ENCODE measurements at places on chromosomes 6 and 20.
A peak's percentile ranks its signal among the peaks of the same experiment; 100 is the strongest.

GRCh38 chr6:22892452-22892851, 323.1 kb downstream of the HDGFL1 start:
- peak; percentile 93 for DNase-seq

DNA sequence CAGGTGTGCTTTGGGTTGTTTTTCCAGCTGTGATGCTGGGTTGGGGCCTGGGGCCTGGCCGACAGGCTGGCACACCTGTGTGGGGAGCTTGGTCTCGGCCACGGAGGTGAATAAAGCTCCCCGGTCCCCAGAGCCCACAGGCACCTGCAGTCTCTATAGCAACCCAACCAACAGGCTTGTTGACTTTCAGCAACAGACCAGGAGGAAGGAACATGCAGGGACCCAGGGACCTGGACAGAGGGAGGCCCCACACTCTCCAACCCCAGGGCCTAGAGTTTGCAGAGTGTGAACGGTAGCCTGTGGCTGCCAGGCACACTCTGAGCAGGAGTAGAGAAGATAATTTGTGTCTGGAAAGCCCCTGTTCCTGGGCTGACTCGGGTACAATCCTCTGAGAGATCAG, 14.6 kb upstream of the SYNJ2 start:
- DNase-seq, result no peak

DNA sequence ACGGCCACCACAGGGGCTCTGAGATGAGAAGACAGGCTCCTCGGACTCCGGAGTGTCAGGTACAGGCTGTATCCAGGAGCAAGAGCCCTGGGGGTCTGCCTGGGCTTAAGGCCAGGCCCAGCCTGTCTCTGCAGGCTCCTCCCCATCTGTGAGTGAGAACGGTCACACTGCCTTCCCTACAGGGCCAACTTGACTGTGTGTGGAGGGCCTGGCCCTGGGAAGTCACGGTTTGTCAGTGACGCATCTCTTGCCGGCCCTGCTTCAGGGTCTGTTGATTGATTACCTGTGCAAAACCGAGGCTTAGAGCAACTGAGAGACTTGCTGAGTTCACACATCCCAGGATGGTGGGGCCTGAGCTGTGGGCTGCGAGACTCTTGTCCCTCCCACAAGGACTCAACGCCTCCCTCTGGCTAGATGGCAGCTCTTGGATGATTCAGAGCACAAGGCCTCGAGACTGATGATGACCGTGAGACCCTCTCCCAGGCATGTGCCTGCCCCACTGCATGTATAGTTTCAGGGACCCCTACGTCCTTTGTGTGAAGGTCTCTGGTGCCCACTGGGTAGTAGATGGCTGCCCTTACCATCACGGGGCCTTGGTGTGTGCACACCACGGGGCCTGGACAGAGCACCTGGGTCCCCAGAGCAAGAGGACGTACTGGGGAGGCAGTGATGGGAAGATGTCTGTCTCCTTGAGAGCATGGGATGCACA, 5.9 kb downstream of the RBM38 start:
- no peak for DNase-seq

- DNase-seq, result no peak
Measured at GRCh38 chr6:21845018-21845417, 251.5 kb downstream of the SOX4 start.

GRCh38 chr6:17035257-17036064, 66.4 kb upstream of the STMND1 start:
- DNase-seq, result no peak

- no peak for DNase-seq
Measured at GRCh38 chr6:143288923-143289322, 161.6 kb downstream of the ADAT2 start.

- no peak for DNase-seq
Measured at GRCh38 chr6:117960877-117961276, 53.8 kb downstream of the SLC35F1 start.

DNA sequence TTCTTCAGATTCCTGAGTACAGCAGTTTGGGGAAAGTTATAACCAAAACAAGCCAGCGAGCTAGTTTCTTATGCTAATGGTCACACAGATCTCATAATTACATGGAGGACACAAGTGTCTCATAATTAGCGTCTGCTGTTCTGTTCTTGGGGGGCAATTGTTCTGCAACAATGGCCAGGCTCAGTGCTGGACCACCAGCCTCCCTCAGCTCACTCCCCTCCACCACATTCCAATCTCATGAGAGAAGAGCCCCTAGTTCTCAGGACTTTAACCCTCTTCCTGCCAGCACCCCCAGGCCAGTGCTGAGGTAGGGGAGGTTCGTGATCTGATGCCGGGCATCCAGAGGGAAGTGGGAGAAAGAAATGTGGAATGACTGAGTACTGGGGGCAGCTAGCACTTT, 20.2 kb upstream of the TOX2 start:
- DNase-seq, result no peak

GRCh38 chr6:94367316-94367715, 948.0 kb upstream of the EPHA7 start:
- no peak for DNase-seq

GRCh38 chr20:32655903-32656512, 17.7 kb downstream of the C20orf203 start:
- no peak for DNase-seq

GRCh38 chr6:91149956-91150705, 563.3 kb upstream of the MAP3K7 start:
- DNase-seq, result peak; percentile 47

GRCh38 chr6:110389689-110390382, 25.5 kb downstream of the DDO start:
- DNase-seq, result no peak

DNA sequence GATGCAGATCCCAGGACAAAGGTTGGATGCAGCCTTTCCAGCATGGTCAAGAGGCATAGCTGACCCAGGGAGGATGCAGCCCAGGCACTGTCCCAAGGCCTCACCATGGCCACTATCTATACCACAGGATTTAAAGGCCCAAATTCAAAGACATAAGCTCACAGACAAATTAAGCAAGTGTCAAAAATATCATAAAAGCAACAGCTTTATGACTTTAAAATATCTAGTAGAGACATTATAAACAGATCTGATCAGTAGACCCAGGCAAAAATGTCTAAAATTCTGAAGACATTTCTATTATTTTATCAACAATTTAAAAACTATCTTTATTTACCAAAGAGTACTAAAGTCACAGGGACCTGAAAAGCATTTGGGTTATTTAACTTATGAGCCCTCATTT, 373.5 kb downstream of the CDC5L start:
- no peak for DNase-seq

DNA sequence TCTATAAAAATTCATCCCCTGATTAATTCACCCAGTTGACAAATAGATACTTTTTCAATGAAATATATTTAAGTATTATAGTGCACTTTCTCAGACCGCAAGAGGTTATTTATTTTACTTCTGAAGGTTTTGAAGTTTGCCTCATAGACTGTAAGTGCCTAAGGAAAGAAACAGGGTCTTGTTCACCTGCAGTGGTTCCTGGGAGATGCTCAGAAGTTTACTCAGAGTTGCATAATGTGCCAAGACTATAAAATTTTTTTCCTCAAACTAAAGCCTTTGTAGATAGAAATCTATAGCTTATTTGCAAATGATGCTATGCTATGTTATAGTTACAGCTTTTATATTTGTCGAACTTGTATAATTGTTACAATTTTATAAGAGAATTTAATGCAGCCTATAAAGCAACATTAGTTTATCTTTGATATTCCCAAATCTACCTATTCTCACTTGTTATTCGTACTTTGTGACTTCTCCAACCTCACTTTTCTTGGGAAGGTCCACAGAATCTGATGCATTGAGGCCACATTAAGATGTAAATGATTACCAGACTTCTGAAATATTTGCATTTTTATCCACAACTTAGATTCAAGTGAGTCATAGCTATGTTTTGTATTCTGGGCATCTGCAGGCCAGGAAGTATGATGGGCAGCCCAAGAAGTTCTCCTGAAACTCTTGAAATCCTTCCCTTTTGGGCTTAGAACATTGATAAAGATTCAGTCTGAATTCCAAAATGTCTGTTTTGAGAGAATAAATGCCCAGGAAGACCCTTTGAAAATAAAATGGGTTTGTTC, 35.7 kb downstream of the KCNQ5 start:
- no peak for DNase-seq

GRCh38 chr6:167420858-167421766, 96.2 kb downstream of the TTLL2 start:
- DNase-seq, result no peak

- DNase-seq, result no peak
Measured at GRCh38 chr6:48134246-48134645, 23.2 kb upstream of the PTCHD4 start.

GRCh38 chr6:113412589-113413357, 444.4 kb upstream of the MARCKS start:
- DNase-seq, result no peak

DNA sequence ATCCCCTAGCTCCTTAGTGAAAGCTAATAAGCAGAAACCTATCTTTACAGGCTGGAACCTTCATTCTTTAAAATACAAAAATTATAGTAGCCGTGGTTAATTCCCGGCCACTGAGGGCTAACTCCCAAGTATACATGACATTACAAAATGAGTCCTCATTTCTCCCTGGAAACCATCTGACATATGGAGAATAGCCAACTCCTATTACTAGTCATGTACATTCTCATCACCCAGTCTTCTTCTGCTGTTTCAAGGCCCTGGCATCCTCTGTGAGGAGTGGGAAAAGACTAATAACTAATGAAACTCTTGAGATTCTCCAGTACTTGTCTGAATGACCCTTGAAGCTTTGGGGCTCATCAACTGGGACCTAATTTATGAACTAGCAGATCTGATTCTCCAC, 30.2 kb downstream of the CSNK2A1 start:
- DNase-seq, result no peak

- DNase-seq, result no peak
Measured at GRCh38 chr6:14721103-14721758, 524.6 kb upstream of the JARID2 start.

GRCh38 chr6:164130151-164130550, 715.6 kb downstream of the QKI start:
- DNase-seq, result no peak

DNA sequence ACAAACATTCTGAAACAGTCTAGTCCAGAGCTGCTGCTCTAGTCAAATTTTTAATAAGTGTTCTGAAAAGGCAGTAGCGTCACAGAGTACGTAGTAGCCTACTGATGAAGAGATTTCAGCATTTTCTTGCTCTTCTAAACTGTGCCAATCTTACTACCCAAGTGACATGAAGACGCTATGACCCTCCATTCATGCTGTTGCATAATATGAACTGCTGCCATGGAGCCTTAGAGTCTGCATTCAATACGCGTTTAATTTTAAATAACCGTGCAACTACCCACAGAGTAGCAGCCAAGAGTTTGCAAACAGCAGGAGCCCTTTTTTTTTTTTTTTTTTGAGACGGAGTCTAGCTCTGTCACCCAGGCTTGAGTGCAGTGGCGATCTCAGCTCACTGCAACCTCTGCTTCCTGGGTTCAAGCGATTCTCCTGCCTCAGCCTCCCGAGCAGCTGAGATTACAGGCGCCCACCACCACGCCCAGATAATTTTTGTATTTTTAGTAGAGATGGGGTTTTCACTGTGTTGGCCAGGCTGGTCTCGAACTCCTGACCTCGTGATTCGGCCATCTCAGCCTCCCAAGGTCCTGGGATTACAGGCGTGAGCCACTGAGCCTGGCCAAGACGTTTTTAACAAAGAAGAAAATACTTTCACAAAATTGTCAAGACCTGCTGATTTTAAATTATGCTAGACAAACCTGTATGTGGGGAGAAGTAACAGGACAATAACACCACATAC, 44.3 kb downstream of the EZR start:
- no peak for DNase-seq

DNA sequence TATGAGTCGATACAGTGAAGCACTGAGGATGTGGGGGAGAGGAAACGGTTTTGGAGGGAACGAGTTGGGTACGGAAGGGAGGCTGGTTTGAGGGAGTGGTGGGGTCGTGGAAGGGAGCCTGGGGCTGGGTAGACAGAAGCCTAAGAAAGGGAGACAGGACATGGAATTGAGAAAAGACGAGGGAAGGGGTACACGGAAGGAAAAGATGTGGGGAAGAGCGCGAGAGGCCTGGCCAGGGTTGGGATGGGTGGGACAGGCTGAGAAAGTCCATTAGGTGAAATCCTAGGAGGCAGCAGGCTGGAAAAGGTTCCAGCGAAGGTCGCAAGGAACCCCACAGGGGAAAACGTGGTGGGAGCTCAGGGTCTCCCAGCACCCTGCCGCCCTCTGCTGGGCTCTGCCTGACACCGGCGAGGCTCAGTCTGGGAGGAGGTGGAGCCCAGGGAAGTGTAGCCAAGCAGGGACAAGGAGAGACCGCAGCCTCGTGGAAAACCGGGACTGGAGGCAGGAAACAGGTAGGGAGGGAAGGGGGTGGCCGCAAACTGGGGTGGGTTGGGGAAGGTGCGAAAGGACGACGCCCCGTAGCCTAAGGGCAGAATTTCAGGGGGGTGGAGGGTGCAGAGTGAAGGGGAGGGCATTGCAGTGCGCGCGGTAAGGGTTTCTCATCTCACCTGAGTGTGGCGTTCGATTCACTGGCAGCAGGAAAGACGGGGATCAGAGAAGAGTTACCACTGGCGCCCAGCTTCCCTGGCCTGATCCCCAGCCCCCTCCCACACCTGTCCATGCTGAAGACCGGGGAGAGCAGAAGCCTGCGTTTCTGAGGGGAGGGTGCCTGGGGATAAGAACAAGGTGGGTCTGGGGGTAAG, 4.3 kb downstream of the GABBR1 start:
- DNase-seq, result no peak

GRCh38 chr6:7051780-7052442, 55.9 kb upstream of the RREB1 start:
- DNase-seq, result no peak

DNA sequence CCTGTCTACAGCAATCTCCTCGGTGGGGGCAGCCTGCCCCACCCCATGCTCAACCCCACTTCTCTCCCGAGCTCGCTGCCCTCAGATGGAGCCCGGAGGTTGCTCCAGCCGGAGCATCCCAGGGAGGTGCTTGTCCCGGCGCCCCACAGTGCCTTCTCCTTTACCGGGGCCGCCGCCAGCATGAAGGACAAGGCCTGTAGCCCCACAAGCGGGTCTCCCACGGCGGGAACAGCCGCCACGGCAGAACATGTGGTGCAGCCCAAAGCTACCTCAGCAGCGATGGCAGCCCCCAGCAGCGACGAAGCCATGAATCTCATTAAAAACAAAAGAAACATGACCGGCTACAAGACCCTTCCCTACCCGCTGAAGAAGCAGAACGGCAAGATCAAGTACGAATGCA, 19.4 kb downstream of the PRDM1 start:
- DNase-seq, result no peak

DNA sequence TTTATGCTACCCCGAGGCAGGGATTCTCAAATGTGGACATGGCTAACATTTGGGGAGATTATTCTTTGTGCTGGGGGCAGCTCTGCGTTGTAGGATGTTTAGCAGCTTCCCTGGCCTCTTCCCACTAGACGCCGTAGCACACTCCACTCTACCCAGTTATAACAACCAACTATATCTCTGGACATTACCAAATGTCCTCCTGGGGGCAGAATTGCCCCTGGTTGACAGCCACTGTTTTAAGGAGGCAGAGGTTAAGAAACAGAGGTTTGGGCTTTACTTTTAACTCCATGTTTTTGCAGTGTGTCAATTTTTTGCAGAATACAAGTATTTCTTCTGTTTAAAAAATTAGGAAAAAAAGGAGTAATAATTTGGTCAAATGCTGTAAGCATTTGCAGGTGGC, 56.2 kb upstream of the BMP6 start:
- DNase-seq, result no peak

GRCh38 chr6:128848212-128848935, 34.6 kb upstream of the LAMA2 start:
- no peak for DNase-seq

All from non-pigmented ciliary epithelial cell (primary cell).